Myometrial cell (primary cell): ENCODE measurements at places on chromosomes 2 and 18. TPM values are rescaled to one million over a fixed set of nuclear protein-coding genes. Genes with fewer than 3 reads are reported as not detected.

The MERTK gene
- total RNA-seq = not detected in 2 replicates

The STAMBP gene
- total RNA-seq = 35.5 and 37.7 TPM in 2 replicates

The MAB21L4 gene
- total RNA-seq = not detected in 2 replicates

The ZNF142 gene
- 4.4 and 5.5 TPM in 2 replicates for total RNA-seq

The GNLY gene
- not detected in 2 replicates for total RNA-seq

The PLEKHH2 gene
- total RNA-seq = 3.7 and 4.8 TPM in 2 replicates

The STARD6 gene
- total RNA-seq = 0.35 TPM in 1 of 2 replicates, not detected in the other

The ATP8B1 gene
- total RNA-seq = 8.9 and 9.2 TPM in 2 replicates

The PCBP1 gene
- 96.6 and 101 TPM in 2 replicates for total RNA-seq

The UGT1A5 gene
- total RNA-seq = not detected in 2 replicates

The IWS1 gene
- total RNA-seq = 21.6 and 29.1 TPM in 2 replicates

The GDF7 gene
- total RNA-seq = under 0.01 and 0.53 TPM in 2 replicates

The MYL12B gene
- 746 and 798 TPM in 2 replicates for total RNA-seq
